ENCODE measurements at places on chromosomes 4 and X.

DNA sequence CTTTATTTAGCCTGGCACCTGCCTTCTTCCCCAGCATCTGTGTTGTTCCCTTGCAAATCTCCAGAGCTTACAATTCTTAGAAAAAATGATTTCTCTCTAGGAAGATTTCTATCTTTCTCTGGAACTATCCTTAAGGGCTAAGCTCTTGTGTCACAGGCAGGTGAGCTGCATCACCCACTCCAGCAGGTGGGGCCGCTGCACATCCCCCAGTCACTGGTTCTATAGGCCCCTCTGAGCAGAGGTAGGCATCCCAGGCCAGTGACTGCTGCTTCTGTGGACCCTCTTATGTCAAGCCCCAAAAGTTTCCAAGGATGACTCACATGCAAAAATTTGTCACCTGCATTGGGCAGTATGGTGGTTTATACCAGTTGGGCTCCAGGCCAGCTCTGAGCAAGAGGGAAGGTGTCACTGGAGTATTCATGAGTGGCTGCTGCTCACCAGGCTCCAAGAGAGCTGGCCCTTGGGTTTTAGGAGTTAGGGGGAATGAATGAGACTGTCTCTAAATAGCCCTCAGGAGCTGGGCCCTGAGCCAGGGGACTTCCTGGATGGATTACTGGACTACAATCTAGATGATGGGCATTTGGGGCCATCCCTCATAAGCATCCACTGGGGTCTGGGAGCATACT is 208.1 kb upstream of the EOLA2 start:
- DNase-seq, result no peak

DNA sequence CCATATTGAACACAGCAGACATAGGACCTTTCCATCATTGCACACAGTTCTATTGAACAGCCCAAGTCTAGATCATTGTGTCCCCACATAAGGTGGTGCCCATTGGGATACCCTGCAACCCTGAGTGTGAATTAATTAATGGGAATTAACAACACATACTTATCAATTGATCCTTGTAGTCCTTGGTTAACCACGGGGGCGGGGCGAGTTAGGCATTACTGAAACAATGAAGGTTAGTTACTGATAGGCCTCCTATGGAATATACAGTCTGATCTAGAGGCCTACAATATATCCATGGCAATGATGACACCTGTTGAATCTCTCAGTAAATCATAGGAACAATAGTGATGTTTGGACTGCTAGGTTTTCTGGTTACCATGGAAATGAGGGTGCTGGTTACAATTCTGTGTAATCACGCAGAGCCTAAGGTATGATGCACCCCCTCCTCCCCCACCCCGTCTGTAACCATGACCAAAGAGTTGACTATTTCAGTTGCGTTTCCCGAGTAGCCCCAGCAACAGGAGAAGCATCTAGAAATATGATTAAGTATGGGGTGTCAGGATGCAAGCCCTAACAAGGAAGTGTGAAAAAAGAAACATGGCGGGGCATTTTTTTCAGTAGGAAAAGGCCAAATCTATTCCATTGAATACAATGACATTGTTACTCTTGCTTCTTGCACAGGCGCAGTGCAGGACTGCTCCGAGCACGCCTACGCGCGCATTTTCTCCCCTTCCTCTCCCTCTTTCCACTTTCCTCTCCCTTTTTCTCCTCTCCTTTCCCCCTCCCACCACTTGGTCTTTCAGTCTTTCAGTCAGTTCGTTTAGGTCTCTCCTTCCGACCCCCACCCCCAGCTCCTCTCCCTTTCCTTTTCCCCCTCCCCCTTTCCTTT is 677 bp upstream of the NONO start:
- DNase-seq, result peak; percentile 73

DNA sequence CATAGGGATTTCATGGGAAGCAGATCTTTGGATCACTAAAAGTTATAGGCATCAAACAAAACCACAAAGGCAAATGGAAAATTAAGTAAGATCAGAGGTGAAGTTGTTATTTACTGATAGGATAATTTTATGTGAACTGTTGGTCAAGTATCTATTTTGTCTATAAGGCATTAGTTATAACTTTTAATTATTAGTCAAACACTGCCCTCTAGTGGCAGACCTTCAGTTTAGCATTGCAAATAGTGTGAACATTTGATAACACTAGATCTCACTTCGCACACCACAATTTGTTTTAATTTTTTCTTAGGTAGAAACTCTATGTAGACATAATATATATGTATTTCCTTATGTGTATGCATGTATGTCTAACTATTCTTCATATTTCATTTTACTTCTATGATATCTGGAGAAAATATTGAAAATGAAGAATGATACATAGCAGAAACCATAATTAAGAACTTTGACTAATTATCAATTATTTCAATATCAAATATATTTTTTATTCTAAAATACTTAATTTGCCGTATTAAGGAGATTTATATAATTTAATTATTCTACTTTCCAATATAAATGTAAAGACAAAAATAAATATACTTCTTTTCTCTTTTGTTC is 214.5 kb upstream of the TACR3 start:
- peak; percentile 78 for DNase-seq

DNA sequence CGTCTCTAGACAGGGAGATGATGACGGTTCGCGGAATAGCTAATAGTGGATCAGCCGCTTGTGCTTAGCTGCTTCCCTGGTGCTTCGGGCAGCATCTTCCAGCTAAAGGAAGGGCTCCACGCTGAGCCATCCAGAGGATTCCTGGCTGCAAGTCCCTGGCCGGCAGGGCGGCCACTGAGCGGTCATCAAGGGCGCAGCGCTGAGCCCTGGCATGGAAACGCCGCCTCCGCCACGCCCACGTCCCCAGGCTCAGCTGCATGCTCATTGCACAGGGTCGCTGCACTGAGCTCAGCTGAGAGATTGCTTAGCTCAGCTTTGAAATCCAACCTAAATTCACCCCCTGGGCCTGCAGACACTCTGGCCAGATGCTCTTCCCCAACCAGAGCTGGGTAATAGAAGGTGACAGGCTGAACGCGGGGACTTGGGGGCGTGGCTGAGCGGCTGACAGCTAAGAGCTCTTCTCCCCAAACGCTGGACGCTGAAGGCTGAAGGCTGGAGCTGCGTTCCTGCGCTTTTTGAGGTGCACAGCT is 118.2 kb upstream of the KIT start:
- DNase-seq, result no peak

GRCh38 chr4:120682981-120683380 is 239.5 kb downstream of the PRDM5 start:
- no peak for DNase-seq

- DNase-seq, result peak; percentile 26
Measured at GRCh38 chr4:148052448-148052847, 320.6 kb downstream of the ARHGAP10 start.

- DNase-seq, result peak; percentile 33
Measured at GRCh38 chr4:177313263-177313662, 3.6 kb downstream of the NEIL3 start.

DNA sequence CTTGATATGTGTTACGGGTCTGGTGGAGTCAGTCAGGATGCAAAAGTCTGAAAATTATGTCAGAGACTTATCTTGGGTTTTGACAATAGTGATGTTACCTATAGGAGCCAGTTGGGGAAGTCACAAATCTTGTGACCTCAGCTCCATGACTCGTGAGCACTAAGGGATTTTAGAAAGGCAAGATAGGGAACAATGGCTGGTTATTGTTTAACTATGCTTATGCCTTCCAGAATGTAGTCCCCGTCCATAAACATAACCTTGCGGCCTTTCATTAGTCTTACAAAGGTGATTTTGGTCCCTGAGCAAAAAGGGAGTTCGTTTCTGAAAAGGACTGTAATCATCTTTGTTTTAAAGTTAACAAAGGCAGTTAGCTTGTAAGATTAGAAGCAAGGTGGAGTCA is 23.9 kb upstream of the GATB start:
- no peak for DNase-seq

DNA sequence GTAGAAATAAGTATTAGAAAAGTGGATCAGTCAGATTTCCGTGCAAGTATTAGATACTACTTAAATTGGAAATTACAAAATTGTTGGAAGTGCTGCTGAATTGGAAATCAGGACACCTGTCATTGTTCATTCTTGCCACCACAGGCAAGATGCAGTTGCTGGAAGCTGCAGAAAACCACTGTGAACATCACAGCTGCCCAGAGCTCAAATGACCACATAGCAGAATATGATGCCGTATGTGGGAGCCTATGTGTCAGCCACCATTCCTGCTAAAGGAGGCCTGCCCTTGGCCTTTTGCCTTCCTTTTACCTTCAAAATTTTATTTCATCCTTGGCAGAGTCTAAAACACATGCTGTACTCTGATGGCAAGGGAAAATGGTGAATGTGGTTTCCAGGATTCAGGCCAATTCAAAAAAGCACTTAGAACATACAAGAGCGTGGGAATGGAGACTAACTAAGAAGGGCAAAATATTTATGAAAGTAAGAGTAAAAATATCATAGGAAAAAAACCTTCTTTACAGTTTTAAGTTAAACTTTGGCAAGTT is 1005.5 kb upstream of the GRID2 start:
- DNase-seq, result no peak

DNA sequence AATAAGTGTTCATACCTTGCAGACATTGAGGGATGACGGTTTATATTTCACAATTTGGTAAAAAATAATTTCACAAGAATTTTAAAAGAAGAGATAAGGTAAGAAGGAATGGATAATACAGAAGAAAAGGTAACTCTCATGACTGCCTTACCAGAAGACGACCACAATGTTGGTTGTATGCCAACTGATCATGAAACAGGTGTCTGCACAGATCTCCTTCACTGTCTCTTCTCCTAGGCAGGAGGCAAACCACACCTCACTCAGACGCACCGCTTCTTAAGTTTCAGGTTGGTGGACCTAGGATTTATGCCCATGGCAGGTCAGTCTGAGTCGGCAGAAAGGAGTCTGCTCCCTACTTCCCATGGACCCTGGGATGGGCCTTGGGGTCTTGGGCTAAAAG is 177.2 kb downstream of the VSIG4 start:
- DNase-seq, result no peak

DNA sequence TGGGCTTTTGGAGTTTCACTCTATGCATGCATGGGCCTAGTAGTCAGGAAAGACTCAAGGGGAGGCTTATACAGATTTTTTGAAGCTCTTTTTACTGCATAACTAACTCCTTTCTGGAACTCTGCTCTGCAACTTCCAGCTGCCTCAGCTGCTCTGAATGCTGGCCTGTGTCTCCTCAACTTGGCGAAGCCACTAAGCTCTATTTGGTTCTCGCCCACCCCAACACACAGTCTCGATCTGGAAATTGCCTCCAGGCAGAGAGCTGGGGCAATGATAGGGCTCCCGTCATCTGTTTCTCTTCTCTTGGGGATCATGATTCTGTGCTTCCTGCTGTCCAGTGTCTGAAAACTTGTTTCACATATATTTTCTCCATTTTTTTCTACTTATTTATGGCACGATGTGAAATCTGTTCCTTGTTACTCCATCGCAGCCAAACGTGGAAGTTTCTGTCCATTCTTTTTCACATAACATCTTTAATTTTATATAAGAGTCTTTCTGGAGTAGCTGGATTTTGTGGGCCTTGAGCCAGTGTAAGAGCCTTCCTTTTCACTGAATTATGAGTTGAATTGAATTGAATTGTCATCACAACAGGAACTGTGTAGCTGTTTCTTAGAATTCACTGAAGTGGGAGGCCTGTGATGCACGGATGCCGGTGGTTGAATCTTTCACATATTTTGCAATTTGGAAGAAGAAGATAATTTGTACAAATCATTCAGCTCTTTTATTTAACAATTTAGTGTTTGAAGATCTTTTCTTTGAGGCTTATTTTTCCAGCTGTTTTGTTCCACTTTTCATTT is 9.0 kb downstream of the ZNF275 start:
- no peak for DNase-seq

- no peak for DNase-seq
Measured at GRCh38 chrX:131063613-131064012, 5.5 kb downstream of the ARHGAP36 start.

GRCh38 chr4:102007959-102008425 is 217.5 kb downstream of the BANK1 start:
- peak; percentile 31 for DNase-seq

DNA sequence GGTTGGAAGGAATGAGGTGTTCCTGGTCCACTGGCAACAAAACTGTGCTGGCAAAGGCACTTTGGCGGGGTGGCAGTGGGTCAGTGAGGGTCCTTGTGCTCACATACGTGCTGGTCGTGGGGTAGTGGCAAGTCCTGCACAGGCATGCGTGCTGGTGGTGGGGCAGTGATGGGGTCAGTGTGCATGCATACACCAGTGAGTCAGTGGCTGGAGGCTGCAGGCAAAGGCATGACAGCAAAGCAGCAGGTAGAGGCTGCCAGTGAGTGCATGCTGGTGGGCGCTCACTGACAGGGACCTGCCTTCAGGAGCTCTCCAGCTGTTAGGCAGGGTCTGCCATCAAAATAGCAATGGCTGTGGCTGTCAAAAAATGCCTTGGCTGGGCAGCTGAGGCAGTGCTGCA is 42.1 kb downstream of the TMPRSS11E start:
- no peak for DNase-seq
